Tibial nerve (tissue), 4 donors: ENCODE measurements at places on chromosomes 6 and 20. TPM values are rescaled to one million over a fixed set of nuclear protein-coding genes. Genes with fewer than 3 reads are reported as not detected.

TGM3 gene
- not detected for total RNA-seq

VIP gene
- 3.5 TPM for total RNA-seq

GRM4 gene
- not detected for total RNA-seq

NMBR gene
- total RNA-seq, result 1.1 TPM

FAM217A gene
- total RNA-seq, result not detected
